ENCODE measurements at places on chromosomes 12 and 14. TPM values are rescaled to one million over a fixed set of nuclear protein-coding genes. Genes with fewer than 3 reads are reported as not detected.

- DNase-seq = no peak
These were observed 91.8 kb upstream of the KCNA1 start for GRCh38 chr12:4817880-4818279.

GOLT1B gene
- 36.4 TPM for polyA plus RNA-seq

PSMC6 gene
- 191 TPM for polyA plus RNA-seq

DNA sequence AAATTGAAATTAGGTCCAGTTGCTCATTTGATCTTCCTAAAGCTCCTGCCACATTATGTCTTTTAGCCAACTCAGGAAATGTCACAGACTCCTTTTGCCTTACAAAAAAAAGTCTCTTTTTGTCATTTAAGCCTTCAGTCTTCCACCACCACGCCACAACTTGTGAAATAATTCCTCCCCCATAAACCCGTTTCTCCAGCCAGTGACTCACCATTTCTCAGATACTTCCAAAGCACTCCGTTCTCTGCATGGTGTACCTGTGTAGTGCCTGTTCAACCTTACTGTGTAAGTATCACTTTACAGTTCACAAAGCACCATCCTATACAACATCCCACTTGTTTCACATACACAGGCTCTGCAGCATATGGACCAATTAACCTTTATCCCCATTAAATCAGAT lies 139.5 kb upstream of the AEBP2 start:
- no peak for DNase-seq

BEST3 gene
- polyA plus RNA-seq = 2.8 TPM

RSRC2 gene
- polyA plus RNA-seq = 236 TPM

- no peak for DNase-seq
These were observed 155.7 kb upstream of the LRIG3 start for GRCh38 chr12:59075968-59076490.

ACSM4 gene
- polyA plus RNA-seq = 0.12 TPM

DNA sequence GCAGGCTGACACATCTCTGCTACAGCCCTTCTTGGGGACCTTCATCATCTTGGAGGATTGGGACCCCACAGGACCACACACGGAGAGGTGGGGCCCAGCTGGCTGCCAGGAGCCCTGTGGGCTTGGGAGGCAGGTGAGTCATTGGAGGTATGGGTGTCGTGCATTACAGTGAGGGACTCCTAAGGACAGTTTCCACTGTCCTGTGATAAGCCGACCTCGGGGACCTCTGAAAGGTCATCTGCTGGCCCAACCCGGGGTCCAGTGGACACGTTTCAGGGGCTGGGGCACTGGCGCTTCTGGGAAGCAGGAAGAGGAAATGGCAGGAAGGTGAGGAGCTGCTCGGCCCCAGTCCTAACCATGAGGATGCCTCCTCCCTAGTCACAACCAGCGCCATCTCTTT lies 238.0 kb downstream of the BCL11B start:
- no peak for DNase-seq

CTSG gene
- 2.1 TPM for polyA plus RNA-seq

GRCh38 chr14:64826333-64826732 lies 53.4 kb downstream of the SPTB start:
- no peak for DNase-seq

- DNase-seq = no peak
These were observed 171.1 kb upstream of the PRMT8 start for GRCh38 chr12:3319723-3320492.

DNA sequence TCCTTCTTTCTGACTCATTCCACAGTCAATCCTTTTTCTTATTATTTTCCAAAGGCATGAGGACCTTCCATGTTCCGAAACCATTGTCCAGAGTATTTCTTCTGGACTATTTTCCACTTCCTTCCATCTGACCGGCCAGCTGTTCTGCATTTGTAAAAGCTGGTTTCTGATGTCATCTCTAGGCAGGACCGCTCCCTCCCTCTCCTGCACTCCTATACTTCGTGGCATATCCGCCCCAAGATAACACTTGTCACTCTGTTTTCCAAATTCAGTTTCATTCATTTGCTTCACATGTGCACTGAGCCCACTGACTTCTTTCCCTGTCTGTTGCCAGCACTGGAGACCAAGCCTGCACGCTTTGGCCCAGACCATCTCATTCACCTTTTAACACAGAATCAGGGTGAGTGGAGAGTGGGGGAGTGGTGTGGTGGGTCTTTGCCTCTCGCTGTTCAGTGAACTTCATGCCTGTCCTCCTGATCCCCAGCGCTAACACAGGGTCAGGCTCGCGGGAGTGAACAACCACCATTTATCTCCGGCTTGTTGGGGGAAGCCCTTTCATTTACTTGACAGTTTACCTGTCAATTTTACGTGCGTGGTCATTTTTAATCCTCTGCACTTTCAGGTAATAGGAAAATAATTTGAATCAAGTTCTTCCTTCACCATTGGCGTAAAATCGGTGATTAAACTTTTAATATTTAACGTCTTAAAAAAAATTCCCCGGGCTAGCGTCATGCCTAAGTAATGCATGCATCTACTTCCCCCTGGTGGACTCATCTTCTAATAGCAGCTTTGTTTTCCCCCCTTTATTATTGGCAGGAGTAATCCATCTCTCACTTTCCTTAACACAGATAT lies 52.5 kb downstream of the C12orf75 start:
- DNase-seq = peak; percentile 45

DNA sequence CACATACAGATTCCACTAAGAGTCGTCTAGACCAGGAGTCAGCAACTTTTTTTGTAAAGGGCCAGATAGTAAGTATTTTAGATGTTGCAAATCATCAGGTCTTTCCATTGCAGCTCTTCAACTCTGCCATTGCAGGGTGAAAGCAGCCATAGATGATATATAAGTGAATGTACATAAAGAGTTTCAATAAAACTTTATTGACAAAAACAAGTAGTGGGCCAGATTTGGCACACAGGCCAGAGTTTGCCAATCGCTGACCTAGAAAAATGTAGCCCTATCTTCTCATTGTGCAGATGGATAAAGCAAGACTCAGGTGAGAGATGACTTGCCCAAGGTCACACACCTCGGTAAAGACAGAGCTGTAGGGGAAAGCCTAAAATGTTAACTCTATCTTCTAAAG lies 474.7 kb downstream of the MED13L start:
- no peak for DNase-seq

- DNase-seq = no peak
These were observed 27.3 kb downstream of the FRS2 start for GRCh38 chr12:69497308-69498026.

TFCP2 gene
- 54.9 TPM for polyA plus RNA-seq

CHPT1 gene
- 29.7 TPM for polyA plus RNA-seq

DNA sequence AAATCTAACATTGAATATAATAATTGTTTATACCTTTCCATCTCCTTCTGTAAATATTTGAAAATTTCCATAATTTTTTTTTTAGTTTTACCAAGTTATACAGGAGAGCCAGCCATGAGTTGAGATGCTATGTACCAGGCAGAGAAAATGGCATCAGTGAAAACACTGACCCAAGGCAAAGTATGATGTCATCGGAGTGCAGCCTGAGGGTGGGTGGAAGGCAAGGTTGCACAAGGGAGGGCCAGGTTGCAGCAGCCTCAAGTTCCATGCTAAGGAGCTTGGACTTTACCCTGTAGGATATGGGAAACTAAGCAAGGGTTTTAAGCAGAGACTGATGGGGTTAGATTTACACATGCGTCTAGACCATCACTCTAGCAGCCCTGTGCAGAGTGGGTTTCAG lies 441.1 kb downstream of the BCAT1 start:
- no peak for DNase-seq

GRCh38 chr12:107385509-107385908 lies 292.2 kb upstream of the CRY1 start:
- DNase-seq = no peak

GRCh38 chr14:61607570-61608244 lies 87.6 kb upstream of the HIF1A start:
- DNase-seq = no peak

KRT2 gene
- not detected for polyA plus RNA-seq

DNA sequence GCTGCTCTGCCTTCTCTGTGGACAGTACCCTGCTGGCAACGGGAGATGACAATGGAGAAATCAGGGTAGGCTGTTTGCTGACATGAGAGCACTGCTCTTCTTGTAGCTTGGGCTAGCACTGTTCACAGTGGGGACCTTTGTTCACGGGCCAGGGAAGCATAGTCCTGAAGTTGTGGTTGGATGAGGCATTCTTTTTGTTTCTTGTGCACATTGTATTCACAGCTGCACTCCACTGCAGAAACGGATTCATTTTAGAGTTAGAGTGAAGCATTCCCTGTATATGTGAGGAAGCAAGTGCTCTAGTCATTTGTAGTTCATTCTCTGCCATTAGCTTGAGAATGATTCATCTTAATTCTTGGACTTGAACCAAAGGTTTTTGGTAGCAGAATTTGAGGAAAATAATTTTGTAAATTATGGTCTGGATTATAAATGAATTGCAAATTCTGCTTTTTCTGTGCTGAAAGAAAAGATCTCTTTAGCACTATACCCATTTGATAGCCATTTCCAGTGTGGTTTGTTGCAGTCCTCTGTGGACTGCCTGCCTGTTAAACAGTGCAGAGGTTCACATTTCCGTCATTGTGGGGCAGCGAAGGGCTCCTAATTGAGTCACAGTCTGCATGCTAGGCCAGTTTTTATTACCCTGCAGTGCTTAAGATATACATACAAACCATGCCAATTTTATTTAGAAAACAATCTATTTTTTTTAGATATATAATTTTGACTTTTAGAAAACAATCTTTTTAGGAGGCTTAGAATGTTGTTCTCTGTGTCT lies 80.6 kb downstream of the APAF1 start:
- peak; percentile 30 for DNase-seq

GRCh38 chr12:23209793-23210192 lies 584.8 kb downstream of the ETNK1 start:
- DNase-seq = no peak

- DNase-seq = no peak
These were observed 1.5 kb downstream of the KIF21A start for GRCh38 chr12:39441189-39441962.

- DNase-seq = no peak
These were observed 238.5 kb upstream of the NAV3 start for GRCh38 chr12:77591959-77592743.

DNA sequence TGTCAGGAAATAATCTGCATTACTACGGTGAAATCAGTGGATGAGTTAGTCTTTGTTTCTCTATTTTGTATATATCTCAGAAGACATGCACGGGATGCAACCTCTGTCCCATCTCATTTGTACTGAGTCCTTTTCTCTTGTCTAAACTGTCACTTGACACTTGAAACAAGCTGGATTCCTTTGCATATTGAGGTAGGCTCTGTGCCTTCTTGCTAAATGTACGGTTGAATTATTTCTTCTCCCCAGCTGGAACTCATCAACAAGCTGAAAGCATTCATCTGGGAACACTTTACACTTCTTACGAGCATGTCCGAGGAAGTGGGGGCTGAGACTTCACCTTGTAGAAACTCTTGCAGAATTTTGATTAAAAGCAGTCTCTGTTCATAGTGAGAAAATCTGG lies 119.5 kb downstream of the VEZT start:
- DNase-seq = no peak

DNA sequence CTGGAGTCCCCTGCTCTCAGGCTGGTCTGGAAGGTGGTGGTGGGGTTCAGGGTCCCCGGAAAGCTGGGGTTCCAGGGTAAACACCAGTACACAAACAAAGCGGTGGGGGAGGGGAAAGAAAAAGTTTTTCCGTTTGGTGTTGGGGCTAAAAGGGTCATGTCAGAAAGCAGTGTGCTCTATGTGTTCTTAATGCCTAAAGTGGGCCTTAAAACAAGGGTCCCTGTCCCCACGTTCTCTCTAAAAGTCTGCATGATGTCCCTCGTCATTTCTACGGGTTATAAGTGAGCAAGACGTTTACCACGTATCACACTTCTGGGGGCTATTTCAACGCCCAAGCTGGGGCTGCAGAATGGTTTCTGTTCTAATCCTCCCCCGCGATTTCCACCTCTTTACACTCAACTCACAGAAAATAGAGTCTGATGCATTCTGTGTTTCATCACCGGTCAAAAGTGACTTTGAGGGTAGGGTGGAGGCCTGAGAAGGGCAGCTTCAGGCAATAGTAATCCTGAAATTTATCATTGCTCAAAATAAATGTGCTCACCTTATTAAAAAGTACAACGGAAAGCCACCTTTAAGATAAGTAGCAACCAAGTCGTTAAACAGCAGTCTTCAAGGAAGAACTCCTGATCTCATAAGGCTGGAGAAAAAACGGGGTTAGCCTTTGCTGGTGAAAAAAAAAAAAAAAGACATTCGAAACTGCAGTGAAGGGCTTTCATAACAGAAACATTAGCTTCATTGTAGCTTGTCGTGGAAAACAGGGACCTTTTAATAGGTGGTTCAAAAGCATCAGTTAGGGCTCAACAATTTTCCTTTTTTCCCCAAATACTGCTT lies 63.9 kb upstream of the PTGR2 start:
- peak; percentile 45 for DNase-seq

DNA sequence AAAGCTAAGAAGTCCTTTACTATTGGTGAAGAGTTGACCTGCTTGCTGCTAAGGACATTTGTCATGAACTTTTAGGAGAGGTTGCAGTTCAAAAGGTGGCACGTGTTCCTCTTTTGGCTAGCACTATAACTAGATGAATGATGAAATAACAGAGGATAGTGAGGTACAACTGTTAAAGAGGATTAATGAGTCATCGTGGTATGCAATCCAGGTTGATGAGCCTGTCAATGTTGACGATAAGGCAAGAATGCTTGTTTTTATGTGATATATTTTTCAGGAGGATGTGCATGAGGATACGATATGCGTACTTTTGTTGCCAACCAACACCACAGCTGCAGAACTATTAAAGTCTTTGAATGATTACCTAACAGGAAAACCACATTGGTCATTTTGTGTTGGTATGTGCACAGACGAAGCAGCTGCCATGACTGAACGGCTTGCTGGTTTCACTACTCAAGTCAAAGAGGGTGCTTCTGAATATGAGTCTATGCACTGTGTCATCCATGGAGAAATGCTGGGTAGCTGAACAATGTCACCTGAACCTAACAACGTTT lies 10.6 kb downstream of the CEP128 start:
- no peak for DNase-seq

KRT74 gene
- polyA plus RNA-seq = not detected

SERPINA12 gene
- not detected for polyA plus RNA-seq

GRCh38 chr12:55631733-55632132 lies 5.0 kb upstream of the OR10P1 start:
- DNase-seq = no peak

GPR135 gene
- 5.7 TPM for polyA plus RNA-seq

DNA sequence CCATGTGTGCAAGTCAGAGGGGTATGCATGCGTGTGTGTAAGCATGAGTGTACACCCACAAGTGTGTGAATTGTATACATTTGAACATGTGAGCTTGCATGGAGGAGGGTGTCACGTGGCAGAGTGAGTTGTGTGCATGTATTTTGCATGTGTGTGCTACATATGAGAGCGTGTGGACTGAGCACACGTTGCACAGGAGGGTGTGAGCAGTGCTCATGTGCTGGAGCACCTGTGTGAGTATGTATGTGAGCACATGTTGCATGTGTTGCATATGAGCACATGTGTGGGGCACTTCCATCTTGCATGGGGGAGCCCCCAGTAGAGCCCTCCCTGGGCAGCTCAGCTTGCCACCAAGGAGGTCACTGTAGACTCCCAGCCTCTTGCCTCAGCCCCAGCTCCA lies 180.2 kb upstream of the MYL2 start:
- no peak for DNase-seq

DNA sequence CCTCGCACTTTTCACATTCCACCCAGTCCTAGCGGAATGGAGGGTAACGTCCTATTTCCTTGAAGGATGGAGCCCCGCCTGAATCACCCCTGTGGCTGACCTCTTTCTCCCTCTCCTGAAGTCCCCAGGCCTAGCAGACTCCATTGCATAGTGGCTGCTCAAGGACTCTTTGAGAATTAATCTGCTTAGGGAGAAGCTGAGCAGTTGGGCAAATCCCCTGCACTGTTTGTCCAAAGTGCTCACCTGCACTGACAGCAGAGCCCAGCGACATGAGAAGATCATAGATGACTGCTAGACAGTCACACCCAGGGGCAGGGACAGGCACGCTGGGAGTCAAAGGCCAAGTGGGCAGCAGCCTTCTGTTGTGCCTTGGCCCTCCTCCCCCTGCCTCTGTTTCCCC lies 37.7 kb upstream of the DICER1 start:
- DNase-seq = no peak

All from right lung (tissue), 10 donors.